ENCODE measurements at places on chromosomes 3 and 15. TPM values are rescaled to one million over a fixed set of nuclear protein-coding genes. Genes with fewer than 3 reads are reported as not detected.

DNA sequence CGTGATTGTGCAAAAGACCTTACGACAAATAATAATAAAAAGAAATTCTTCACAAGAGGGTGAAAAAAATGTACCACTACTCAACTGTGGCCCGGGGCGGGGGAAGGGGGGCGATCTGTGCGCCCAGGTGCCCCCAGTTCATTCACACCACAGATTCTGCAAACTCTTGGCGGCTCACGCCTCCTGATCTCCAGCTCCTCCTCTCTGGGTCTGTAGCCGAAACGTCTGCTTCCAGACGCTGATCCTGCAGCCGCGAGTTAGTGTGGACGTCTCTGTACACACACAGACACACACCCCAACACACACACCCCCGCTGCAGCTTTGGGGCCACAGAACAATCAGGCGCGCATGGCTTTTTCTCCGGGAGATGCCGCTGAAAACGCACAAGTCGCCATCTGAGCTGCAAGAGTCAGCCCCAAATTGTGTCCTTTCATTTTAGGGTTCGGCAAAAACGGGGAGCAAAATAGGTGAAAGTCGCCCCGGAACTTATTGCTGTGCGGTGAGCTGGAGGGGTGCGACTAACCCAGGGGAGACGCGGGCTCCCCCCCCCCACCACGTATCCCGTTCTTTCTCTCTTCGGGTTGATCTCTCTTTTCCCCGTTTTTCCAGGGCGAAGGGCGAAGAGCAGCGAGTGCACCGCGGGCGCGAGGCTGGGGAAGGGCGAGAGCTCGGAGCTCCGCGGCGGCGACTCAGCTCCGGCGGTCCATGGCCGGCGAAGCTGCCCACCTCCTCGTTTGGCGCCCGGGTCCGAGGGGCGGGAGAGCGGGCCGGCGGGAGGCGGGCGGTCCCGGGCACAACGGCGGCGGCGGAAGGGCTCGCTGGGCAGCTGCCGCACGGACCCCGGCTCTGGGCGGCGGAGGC, 505 bp upstream of the WNT5A start:
- DNase-seq: no peak

DNA sequence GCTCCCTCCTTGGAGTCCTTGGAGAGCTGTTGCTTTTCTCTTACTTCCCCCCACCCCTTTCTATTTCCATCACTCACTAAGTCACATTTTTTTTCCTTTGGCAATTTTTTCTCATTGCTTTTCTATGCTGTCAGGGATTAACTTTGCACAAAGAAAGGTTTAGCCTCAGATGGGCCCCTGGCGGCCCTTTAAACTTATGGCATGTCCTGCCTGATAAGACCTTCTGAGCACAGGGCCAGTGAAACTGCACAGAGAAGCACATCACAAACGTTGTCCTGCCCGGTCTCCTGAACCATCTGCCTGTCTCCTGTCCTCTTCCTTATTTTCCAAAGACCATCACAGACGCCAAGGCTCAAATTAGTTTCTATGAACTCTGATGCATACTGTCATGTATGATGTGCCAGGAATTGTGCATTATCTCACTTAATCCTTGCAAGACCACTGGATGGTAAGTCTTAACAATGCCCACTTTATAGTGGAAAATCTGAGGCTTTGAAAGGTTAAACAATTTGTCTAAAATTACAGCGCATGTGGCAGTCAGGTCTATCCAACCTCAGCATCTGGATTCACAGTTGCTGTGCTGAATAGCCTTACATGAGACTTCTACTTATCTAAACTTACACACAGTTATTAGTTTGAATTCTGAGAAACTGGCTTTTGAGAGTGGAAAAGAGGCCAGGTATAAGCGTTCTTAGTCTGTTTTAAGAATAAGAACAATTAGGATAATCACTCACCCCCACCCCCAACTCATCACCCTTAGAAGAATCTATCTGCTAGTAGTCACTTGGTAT, 648.1 kb downstream of the NTRK3 start:
- DNase-seq: no peak

DNA sequence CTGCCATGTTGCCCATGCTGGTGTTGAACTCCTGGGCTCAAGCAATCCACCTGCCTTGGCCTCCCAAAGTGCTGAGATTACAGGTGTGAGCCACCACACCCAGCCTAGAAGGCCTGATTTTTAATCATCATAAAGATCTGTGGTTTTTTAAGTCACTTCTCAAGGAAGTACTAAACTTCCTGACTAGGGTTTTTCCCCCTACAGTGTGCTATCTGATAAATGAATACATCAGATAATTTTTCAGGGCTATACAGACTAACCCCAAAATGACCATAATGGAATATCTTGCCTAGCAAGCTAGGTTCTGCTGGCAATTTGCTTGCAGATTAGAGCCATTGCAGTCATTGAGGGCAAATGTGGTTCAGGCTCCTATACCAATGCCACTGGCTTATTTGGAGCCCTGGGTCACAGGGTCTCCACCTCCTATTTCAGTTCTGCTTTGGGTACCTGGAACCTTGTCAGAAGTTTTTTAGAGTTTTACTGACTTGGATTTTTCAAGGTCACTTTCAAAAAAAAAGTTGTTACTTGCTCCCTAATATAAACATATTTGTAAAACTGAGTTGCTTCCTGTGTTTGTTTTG, 80.8 kb downstream of the SLC49A4 start:
- no peak for DNase-seq

- no peak for DNase-seq
Observed at GRCh38 chr3:71443332-71443731, 140.2 kb downstream of the FOXP1 start.

- DNase-seq: no peak
Observed at GRCh38 chr3:135231737-135232136, 436.7 kb downstream of the EPHB1 start.

- DNase-seq: no peak
Observed at GRCh38 chr15:73387507-73388255, 18.9 kb upstream of the HCN4 start.

GRCh38 chr15:45583731-45584639, 3.2 kb upstream of the BLOC1S6 start:
- DNase-seq: no peak

GRCh38 chr3:41050144-41050543, 149.2 kb upstream of the CTNNB1 start:
- no peak for DNase-seq

GRCh38 chr15:90941038-90941437, 6.0 kb downstream of the UNC45A start:
- no peak for DNase-seq

GRCh38 chr3:32240159-32240545, 1.7 kb downstream of the CMTM8 start:
- DNase-seq: peak; percentile 80

DNA sequence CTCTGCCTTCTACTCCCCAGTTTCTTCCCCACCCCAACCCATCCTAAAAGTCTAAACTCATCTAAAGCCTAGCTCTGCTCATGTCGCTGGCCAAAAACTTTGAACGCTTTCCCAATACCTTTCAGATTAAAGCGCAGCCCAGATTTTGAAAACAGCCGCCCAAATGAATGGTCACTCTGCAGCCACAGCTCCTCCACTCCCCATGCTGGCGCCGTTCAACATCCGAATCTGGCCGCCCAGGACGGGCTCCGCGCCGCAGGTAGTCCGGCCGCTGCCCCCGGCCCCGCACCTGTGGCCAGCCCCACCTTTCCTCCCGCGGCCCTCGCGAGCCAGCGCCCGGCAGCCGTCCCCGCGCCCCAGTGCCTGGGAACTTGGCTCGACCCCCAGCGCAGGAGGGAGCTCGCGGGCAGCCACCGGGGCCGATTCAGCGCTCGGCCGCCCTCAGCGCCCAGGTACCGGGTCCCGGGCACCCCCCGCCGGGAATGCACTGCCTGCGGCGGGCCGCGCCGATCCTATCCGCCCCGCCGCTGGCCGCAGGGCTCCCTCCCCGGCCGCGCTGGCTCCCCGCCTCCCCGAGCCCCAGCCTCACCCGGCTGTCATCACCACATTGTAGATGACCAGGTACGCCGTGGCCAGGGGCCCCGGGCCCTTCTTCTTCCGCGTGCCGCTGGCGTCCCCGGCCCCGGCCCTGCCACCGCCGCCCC, 417 bp downstream of the HACD2 start:
- peak; percentile 15 for DNase-seq

GRCh38 chr3:171865191-171865865, 22.2 kb downstream of the TMEM212 start:
- no peak for DNase-seq

GRCh38 chr3:45124352-45124751, 21.8 kb downstream of the CDCP1 start:
- DNase-seq: no peak

DNA sequence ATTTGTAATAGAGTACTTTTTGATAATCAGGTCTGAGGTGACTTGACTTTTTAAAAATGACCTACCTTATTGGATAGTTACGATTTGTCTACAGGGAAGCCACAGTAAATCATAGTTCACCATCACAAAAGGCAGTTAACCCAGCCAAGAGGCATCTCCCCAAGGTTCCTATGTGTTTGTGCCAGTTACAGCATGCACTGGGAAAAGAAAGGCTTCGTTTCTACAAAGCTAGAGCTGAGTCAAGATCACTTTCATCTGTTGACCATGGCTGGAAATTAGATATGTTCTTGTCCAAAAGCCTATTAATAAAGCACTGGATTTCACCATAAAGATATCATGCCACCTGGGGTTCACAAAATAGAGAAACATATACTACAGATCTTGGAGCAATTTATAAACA, 139.9 kb downstream of the GREM1 start:
- no peak for DNase-seq

GRCh38 chr3:78839693-78840092, 928.1 kb downstream of the ROBO1 start:
- no peak for DNase-seq

CPNE9 gene
- polyA plus RNA-seq: not detected

GP5 gene
- 1.5 TPM for polyA plus RNA-seq

AGTR1 gene
- polyA plus RNA-seq: not detected

ZMYND10 gene
- polyA plus RNA-seq: not detected

UNC13C gene
- polyA plus RNA-seq: not detected

NSMCE3 gene
- polyA plus RNA-seq: 37.6 TPM

CCR3 gene
- polyA plus RNA-seq: 14.4 TPM

IQGAP1 gene
- polyA plus RNA-seq: 147 TPM
